ENCODE measurements at places on chromosomes 2 and 18. TPM values are rescaled to one million over a fixed set of nuclear protein-coding genes. Genes with fewer than 3 reads are reported as not detected.

Gene DSG1
- not detected for total RNA-seq

Gene UGT1A9
- not detected for total RNA-seq

Gene FZD7
- 6.6 TPM for total RNA-seq

Gene REG3A
- not detected for total RNA-seq

Gene TDRD15
- not detected for total RNA-seq

Gene FAM110C
- total RNA-seq, result not detected

Gene COLEC12
- 56.4 TPM for total RNA-seq

Gene MATN3
- 2.9 TPM for total RNA-seq

Gene SLC40A1
- total RNA-seq, result 55.2 TPM

Gene L3MBTL4
- total RNA-seq, result 9.5 TPM

Gene FAM210A
- 9.5 TPM for total RNA-seq

Gene ZNF532
- 66.1 TPM for total RNA-seq

Gene PDE6D
- total RNA-seq, result 29.4 TPM

Gene CIB4
- not detected for total RNA-seq

Gene ARMC9
- 2.8 TPM for total RNA-seq

Gene GALNT3
- 0.33 TPM for total RNA-seq

Gene SP100
- 138 TPM for total RNA-seq
